CD4-positive, alpha-beta memory T cell (primary cell): ENCODE measurements at places on chromosomes 11 and 22. TPM values are rescaled to one million over a fixed set of nuclear protein-coding genes. Genes with fewer than 3 reads are reported as not detected.

DNA sequence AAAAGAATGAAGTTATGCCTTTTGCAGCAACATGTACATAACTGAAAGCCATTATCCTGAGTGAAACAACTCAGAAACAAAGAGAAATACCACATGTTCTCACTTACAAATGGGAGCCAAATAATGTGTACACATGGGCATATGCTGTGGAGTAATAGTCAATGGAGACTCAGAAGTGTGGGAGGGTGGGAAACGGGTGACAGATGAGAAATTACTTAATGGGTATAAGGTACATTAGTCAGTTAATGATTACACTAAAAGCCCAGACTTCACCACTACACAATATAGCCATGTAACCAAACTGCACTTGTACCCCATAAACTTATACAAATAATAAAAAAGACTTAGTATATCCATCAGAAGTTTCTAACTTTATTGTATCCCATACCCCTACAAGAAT is 674.1 kb upstream of the ARHGAP42 start:
- DNase-seq, result no peak

- no peak for DNase-seq
Observed at GRCh38 chr11:66685276-66686099, 7.8 kb upstream of the RBM4B start.

DNA sequence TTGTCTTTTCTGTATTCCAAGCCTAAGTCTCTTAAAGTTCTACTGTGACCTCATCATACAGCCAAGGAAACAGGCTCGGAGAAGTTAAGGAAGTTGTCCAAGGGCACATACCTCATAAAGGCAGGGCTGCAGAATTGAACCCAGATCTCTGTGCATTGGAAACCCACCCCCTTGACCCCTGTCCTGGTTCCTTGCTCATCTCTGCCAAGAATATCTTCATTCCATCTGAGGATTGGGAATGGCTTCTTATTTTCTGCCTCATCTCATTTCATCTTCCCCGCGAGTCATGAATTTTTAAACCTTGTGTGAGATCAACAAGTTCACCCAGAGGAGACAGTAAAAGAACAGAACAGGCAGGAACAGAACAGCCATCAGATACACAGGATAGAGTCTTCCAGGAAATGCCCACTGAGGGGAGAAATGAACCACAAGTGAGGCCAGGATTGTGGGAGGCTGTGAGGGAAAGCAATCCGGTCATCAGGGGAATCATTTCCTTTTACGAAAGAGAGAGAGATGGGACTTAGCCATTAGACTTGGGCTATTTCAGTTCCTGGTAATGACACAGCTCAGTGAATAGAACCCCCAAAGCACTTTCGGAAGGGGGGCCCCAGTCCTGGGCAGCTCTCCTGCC is 34.4 kb upstream of the LRRC10B start:
- no peak for DNase-seq

GRCh38 chr11:5227681-5228080 is 810 bp upstream of the HBB start:
- no peak for DNase-seq

DNA sequence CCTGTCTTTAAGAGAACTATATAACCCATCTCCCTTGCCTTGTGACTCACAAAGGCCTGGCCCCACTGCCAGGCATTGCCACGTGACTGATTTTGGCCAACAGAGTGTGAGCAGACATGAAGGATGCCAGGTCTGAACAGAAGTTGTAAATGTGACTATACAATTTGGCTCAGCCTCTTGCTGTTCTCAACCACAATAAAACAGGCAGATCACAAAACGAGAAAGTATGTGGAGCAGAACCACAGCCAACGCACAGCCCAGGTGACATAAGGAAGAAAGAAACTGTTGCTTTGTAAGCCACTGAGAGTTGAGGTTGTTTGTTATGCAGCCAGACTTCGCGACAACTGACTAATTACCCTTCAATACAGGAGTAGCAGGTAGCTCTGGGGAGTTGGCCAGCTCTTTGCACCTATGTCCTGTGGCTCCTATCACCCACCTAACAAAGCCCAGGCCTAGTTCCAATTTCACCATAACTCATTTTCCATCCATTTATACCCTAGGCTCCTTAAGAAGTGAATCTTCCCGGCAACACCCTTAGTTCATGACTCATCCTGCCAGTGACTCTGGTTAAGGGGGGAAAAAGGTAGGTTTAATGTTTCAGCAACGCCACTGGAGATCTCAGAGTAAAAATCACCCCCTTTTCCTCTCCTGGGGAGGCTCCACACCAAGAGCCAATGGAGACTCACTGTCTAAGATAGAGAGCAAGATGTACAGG is 53.7 kb downstream of the GALNT18 start:
- DNase-seq, result no peak

DNA sequence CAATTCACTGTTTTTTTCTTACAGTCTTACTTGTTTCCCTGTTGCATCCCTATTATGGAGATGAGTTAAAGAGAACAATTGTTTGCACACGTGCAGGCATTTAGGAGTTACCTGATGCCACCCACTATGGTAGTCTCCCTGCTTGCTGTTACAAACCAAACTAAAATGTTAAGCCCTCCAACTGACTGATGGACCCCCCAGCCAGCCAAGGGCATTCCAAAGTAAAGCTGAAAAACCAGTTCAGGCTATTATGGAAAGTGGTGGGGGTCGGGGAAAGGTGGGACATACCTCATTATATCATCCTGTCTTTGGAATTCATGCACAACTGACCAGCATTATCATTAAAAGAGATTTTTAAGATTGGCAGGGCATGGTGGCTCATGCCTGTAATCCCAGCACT is 47.0 kb upstream of the GNAZ start:
- no peak for DNase-seq

DNA sequence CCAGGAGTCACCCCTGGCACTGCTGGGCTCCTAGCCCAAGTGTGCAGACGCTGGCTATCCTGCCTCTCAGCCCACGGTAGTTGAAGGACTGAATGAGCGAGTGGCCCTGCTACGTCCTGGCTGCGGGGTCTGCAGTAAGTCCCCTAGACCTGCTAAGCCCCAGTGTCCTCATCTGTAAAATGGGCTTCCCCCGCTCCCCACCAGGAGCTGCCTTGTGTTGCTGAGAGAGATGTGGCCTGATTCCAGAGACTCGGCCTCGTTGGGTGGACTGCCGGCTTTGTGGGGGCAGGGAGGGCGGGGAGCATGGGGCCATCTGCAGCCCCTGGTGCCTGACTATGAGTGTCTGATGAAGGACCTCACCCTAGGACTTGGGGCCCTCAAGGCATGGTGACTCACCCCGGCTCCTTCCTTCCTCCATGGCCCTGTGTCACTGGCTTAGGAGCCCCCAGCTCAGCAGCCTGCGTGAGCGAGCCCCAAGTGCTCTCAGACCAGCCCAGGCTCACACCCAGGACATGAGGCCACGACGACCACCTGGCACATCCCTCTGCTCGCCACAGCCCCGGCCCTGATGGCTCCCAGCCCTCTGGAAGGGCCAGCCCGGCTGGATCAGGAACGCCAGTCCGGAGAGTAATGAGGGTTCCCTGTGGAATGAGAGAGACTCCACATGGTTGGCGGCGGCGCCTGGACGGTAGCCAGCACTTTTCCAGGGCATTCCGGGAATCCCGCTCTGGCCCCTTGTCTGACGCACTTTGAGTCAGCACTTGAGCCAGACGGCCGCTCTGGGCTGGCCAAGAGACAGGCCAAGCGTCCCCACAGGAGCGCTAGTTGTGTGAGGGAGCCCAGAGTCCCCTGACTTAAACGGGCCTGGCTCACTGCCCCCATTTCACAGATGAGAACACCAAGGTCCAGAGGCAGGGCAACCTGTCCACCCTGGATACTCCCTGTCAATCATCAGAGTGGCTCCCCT is 50.5 kb upstream of the SHISAL1 start:
- DNase-seq, result no peak

DNA sequence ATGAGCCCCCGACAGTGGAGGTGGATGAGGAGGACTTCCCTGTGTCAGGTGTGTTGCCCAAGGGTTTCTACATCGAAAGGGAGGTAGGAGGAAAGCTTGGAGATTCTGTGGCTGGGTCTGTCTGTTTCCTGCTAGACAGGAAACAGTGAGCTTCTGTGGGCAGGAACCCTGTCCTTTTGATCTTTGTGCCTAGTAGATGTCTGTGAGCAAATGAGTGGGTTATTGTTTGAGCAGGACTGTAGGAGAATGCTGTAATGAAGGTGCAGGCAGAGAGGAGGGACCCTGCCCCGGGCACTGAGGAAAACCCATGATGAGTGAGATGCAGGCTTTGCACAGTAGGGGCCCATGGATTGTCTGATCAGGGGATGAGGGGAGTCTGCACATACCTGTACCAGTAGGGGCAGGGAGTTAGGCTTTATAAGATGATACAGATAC is 14.0 kb downstream of the USP35 start:
- peak; percentile 85 for DNase-seq

DNA sequence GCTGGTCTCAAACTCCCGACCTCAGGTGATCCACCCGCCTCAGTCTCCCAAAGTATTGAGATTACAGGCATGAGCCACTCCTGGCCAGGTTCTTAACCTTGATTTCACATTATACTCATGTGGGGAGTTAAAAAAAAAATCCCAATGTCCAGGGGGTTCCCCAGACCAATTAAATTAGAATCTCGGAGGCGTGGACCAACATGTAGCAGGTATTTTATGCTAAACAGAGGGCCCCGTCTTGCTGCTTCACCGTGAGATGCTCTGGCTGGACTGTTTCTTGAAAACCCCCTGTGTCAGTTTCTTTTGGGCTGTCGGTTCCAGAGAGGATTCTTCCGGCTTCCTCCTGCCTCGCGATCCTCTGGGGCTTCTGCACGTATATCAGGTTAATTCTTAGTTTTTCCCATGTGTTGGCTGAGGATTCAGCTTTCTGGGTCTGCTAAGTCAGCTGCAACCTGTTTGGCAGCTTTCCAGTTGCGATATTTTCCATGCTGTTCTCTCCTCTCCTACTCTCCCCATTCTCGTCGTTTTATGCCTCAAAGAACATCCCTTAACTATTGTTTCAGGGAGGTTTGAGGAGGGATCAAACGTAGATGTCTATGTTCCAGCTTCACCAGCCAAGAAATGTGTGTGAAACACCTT is 50.6 kb upstream of the ACCSL start:
- no peak for DNase-seq

GRCh38 chr11:69094915-69095290 is 46.2 kb downstream of the TPCN2 start:
- DNase-seq, result no peak

GRCh38 chr22:32531228-32531627 is 56.6 kb downstream of the FBXO7 start:
- no peak for DNase-seq

Gene NRIP3
- 1.5 TPM for total RNA-seq

Gene PARVG
- total RNA-seq, result 191 TPM

Gene CHST1
- not detected for total RNA-seq

Gene DNAJB13
- 0.30 TPM for total RNA-seq

Gene TBX1
- total RNA-seq, result not detected

Gene CPT1A
- 29.3 TPM for total RNA-seq
